ENCODE measurements at places on chromosomes 1 and 21. TPM values are rescaled to one million over a fixed set of nuclear protein-coding genes. Genes with fewer than 3 reads are reported as not detected.

- H3K36me3 ChIP-seq, result peaks cover 4% of the 10 kb centered on the region
- DNase-seq, result no peak
- H3K27me3 ChIP-seq, result no peaks in the 10 kb centered on the region
- no peak overlapping the region for H3K4me3 ChIP-seq
These were observed 86.2 kb upstream of the HP1BP3 start for GRCh38 chr1:20873311-20873710.

DISP1 gene
- 10.7 TPM for total RNA-seq

- H3K27me3 ChIP-seq, result no peaks in the 10 kb centered on the region
- DNase-seq, result peak; percentile 13
- no peaks in the 10 kb centered on the region for H3K36me3 ChIP-seq
- H3K27ac ChIP-seq, result no peak overlapping the region
- no peak overlapping the region for H3K4me3 ChIP-seq
These were observed 3.3 kb upstream of the SKI start for GRCh38 chr1:2224631-2225428.

MATN1 gene
- total RNA-seq, result 0.71 TPM

DNA sequence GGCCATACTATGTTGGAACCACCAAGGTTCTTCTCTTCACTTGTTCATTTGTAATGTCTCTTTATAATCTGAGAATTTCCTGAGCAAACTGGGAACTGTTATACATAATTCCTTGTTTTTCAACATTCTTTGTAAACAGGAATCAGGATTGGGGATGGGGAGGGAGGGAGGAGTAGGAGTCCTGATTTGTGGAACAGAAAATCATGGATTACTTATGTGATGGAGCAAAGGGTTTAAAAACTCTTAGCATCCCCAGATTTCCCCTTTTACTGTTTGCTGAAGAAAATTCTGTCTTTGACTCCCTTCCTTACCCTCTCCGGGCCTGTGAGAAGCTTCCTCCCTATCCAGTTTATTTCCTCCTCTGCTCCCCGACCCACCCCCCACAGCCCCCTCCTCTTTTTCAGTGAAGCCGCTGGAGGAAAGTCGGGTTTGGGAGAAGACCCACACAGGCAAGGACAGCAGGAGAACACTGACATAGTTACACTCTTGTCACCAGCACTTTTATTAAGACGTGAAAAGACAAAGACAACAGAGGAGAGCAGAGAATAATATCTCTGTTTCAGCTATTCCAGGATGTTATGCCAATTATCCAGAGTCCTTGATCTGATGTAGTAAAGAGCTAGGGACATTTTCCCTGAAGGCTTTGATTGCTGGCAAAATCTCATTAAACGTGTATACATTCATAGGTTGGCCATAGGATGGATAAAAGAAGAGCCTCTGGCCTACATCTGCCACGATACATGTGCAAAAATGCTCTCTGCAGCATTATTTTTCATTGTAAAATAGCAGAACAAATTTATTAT, 4.6 kb upstream of the NBPF1 start:
- H3K27ac ChIP-seq, result no peak overlapping the region
- DNase-seq, result no peak
- peaks cover 5% of the 10 kb centered on the region for H3K27me3 ChIP-seq
- peaks cover 35% of the 10 kb centered on the region for H3K36me3 ChIP-seq
- H3K4me3 ChIP-seq, result no peak overlapping the region

- H3K36me3 ChIP-seq, result no peaks in the 10 kb centered on the region
- DNase-seq, result no peak
- H3K27me3 ChIP-seq, result no peaks in the 10 kb centered on the region
- no peak overlapping the region for H3K4me3 ChIP-seq
- no peak overlapping the region for H3K27ac ChIP-seq
These were observed 19.0 kb downstream of the OR2L3 start for GRCh38 chr1:248065604-248066003.

DNA sequence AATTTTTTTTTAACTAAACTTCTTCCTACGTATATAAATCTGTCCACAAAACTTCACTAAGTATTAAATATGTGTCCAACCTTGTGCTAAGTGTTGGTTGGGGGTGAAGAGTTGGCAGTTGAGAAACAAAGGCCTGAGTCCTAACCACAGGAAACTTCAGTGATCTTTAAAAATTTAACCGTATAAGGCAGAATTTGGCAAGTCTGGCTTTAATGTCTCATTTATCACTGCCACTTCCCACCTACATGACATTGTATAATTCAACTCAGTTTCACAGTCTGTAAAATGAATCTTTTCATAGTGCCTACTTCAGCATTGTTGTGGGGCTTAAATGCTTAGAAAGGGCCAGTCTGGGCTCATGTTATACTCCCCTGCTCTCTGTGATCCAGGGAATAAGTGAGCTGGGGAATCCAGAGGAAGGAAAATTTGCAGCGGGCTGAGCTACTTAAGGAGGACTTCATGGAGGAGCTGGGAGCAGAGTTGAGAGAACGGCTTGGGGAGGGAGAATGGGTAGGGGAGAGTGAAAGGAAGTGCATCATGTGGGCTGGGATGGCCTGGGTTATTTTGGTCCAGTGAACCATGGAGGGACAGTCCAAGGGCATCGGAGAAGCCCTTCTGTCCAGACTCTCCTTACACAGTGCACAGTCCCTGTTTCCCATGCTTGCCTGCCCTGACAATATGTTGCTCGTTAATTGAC, 14.5 kb downstream of the IFNAR2 start:
- no peak overlapping the region for H3K4me3 ChIP-seq
- H3K36me3 ChIP-seq, result peaks cover 35% of the 10 kb centered on the region
- no peaks in the 10 kb centered on the region for H3K27me3 ChIP-seq
- peak overlapping the region; percentile 38 for H3K27ac ChIP-seq

- H3K4me1 ChIP-seq, result peaks cover 5% of the 10 kb centered on the region
- H3K36me3 ChIP-seq, result no peaks in the 10 kb centered on the region
- DNase-seq, result no peak
- no peak overlapping the region for H3K4me3 ChIP-seq
These were observed 242.5 kb upstream of the AJAP1 start for GRCh38 chr1:4411862-4412261.

RSPH1 gene
- total RNA-seq, result 0.04 TPM

- H3K4me1 ChIP-seq, result peaks cover 46% of the 10 kb centered on the region
- peaks cover 7% of the 10 kb centered on the region for H3K36me3 ChIP-seq
- H3K4me3 ChIP-seq, result no peak overlapping the region
These were observed 1.0 kb upstream of the NADK start for GRCh38 chr1:1779320-1779675.

EMC1 gene
- 30.6 TPM for total RNA-seq

- H3K27ac ChIP-seq, result no peak overlapping the region
- no peak overlapping the region for H3K4me3 ChIP-seq
- H3K4me1 ChIP-seq, result no peaks in the 10 kb centered on the region
- H3K27me3 ChIP-seq, result no peaks in the 10 kb centered on the region
- no peaks in the 10 kb centered on the region for H3K36me3 ChIP-seq
These were observed 18.8 kb downstream of the OPRD1 start for GRCh38 chr1:28830814-28831213.

GRCh38 chr1:231161667-231162296, at the start of gene TRIM67:
TSS of gene TRIM67 (plus strand) at chr1:231162058. CDS start at chr1:231162970, 912 bp downstream.
- peaks cover 54% of the 10 kb centered on the region for H3K27me3 ChIP-seq
- no peaks in the 10 kb centered on the region for H3K36me3 ChIP-seq
- peaks cover 18% of the 10 kb centered on the region for H3K4me1 ChIP-seq

DNA sequence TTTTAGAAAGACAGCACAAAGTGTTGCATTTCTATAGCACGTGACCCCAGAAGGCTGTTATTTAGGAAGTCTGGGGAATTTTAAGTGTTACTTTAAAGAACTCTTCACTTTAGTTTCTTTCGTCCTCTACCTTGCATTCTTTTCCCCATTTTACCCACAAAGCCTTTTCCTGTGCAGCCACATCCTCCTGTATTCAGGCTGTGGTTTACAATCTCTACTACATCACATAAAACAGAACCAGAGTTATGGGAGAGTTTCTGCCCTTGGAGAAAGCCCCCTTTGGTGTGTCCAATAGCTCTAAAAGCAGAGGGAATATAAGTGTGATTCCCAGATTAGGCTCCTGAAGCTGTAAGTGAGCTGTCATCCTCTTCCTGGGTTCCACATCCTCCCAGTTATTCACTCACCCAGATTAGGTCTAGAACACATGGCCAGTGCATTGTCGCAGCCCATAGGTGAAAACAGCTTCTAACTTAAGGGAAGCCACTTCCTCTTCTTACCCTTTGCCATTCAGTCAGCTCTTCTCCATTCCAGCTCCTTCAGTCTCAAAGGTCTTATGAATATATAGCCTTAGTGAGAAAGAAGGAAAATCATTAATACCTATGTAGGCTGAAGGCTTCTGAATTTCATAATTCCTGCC, 171.1 kb downstream of the PIGK start:
- H3K27ac ChIP-seq, result no peak overlapping the region
- H3K4me1 ChIP-seq, result no peaks in the 10 kb centered on the region
- DNase-seq, result no peak
- no peaks in the 10 kb centered on the region for H3K27me3 ChIP-seq

DNA sequence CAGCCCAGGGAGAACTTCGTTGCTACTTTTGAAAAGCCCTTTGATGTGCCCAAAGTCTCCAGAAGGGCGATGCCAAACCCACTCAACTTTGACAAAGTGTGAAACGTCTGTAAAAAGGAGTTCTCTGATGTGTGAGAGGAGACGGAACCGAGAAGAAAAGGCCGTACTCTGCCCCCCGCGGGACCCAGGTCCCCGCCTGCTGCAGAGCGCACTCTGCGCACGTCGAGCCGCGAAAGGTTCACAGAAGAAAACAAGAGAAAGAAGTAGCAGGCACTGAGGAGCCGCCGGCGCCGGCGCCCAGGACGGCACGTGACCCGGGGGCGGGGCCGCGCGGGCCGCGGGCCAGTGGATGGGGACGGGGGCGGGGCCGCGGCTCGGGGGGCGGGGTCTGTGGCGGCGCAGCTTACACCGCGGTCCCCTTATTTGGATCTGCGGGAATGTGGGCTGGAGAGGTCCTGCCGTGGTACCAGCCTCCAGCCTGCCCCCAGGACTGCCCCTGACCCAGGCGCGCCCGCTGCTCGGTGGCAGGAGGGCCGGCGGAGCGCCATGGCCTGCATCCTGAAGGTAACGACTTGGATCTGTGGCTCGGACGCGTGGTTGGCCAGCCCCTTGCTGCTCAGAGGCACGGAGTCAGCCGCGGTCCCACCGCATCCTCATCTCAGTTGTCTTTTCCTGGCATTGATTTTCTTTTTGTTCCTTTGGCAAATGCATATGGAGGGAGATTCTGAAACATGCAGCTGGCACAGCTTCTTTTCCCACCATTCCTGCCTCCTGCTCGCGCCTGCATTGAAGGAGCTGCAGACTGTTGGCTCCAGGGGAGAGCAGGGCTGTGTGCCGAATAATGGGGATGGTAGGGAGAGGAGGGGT, at the start of gene ST6GALNAC3:
TSS of gene ST6GALNAC3 (plus strand) at position 426 of the 867 bp plus-strand sequence.
- peak within 1 kb of the TSS; percentile 88 for H3K4me3 ChIP-seq
- H3K27ac ChIP-seq, result peak within 1 kb of the TSS; percentile 85
- H3K36me3 ChIP-seq, result no peaks in the 10 kb centered on the region
- H3K27me3 ChIP-seq, result peaks cover 2% of the 10 kb centered on the region
- DNase-seq, result peak; percentile 85
- peaks cover 11% of the 10 kb centered on the region for H3K4me1 ChIP-seq

Measured in muscle of leg (tissue), 16 donors.